ENCODE measurements at places on chromosomes 6 and 20.

DNA sequence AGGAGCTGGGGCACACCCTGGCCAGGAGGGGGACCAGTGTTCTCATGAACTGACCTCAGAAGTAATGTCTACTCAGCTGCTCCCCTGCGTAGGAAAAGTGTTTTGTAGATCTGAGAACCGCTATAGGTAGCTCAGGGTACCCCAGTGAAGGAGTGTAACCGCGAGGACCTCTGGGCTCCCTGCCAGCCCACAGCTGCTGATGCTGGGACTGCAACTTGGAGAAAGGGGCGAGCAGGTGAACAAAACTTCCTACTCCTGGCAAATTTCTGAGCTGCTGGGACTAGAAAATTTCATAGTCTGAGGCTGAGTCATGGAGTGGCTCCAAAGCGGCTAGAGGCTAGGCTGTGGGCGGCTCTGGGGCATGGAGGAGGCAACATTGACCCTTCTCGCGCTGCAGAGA, 51.9 kb downstream of the PYGB start:
- no peak for DNase-seq

GRCh38 chr6:90274451-90275030, 22.1 kb downstream of the BACH2 start:
- DNase-seq = peak; percentile 27

- DNase-seq = no peak
Observed at GRCh38 chr20:38871560-38871953, 54.7 kb upstream of the FAM83D start.

DNA sequence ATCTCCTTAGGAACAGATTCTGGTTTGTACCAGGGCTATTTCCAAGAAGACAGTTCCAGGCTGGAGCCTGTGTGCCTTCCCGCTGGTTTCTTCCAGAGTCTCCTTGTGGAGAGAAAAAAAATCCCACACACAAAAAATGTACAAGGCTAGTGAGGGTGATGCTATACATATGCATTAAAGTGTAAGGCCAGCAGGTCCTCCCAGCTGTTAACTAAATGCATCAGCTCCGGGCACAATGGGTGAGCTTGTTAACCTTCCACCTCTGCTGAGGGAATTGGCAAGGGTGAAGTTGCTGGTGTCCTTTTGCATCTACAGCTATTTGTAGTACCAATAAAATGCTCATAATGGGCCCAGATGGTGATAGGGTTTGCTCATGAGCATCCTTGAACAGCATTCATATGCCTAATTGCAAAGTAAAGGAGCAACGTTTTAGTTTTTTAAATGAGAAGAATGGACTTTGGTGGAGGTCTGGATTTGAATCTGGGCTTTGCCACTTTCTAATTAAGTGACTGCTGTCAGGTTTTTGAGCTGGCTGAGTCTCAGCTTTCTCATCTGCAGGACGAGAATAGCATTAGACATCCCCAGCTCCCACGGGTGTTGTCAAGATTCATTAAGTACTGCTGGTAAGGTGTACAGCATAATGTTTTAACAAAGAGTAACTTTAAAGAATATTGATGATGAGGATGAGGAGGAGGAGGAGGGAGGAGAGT, 361.8 kb downstream of the QKI start:
- no peak for DNase-seq

DNA sequence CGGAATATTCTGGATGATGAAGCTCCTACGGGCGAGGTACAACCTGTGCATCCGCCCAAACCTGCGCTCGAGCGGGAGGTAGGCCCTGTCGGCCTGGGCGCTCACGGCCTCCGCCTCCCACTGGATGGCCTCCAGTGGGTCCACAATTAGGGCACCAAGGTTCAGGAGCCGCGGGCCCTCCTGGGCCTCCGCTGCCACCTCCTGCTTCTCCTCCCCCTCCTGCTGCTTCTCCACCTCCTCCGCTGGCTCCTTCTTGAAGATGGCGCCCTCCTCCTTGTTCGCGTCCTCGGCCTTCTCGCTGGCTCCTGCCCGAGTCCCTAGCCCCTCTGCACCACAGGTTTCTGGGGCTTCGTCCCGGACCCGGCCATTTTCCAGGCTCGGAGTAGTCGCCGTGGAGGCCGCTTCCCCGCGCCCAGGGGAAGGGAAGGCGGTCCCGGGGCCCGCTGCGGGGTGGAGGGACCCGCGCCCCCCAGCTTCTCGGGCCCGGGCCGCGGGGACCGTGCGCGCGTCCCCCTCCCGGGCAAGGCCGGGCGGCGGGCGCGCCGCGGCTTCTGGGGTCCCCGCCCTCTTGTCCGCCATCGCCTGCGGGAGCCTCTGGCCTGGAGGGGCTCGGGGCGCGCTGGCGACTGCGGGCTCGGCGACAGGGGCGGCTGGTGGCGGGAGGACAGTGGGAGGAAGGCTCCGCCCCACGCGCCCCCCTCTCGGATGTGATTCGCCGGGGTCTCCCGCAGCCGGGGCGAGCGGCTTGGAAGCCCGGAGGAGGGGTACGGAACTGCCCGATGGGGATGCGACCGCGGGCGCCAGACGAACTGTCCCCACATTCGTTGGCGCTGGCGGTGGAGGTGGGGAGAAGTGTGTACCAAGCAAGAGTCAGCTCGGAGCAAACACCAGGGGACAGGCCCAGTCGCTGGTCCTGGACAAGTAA, 17.6 kb downstream of the PLAGL2 start:
- no peak for DNase-seq

Data from esophagus squamous epithelium (tissue), 5 donors.